ENCODE measurements at places on chromosomes 2 and 18. TPM values are rescaled to one million over a fixed set of nuclear protein-coding genes. Genes with fewer than 3 reads are reported as not detected.
A peak's percentile ranks its signal among the peaks of the same experiment; 100 is the strongest.

Gene SLC40A1
- polyA plus RNA-seq: 97.3 TPM

Gene SERPINB11
- not detected for polyA plus RNA-seq

Gene C2orf76
- 11.0 TPM for polyA plus RNA-seq

Gene ERFE
- 1.8 TPM for polyA plus RNA-seq

Gene ABCG5
- 17.8 TPM for polyA plus RNA-seq

Gene RAMP1
- 105 TPM for polyA plus RNA-seq

Gene PRSS56
- polyA plus RNA-seq: not detected

Gene TUBA3E
- not detected for polyA plus RNA-seq

Gene POTEI
- polyA plus RNA-seq: not detected

Gene COL4A3
- polyA plus RNA-seq: under 0.01 TPM

Gene SLC5A7
- polyA plus RNA-seq: 0.12 TPM

GRCh38 chr2:26290001-26290400, 45.3 kb downstream of the HADHB start:
- no peak for DNase-seq

DNA sequence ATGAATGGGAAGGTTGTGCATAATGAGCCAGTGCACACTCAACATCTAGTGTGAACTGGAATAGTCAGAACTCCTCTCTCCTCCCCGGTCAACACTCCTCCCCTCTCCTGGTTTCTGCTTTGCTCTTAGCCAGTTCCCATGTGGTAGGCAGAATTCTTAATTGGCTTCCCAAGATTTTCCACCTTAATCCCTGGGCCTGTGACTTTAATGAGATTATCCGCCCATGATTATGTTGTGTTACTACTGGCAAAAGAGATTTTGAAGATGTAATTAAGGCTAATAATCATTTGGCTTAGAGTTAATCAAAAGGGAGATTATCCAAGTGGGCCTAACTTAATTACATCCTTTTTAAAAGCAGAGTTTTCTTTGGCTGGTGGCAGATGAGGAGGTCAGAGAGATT, 34.2 kb upstream of the REV1 start:
- DNase-seq: no peak

GRCh38 chr2:71695235-71696120, 242.1 kb downstream of the DYSF start:
- no peak for DNase-seq

GRCh38 chr18:59300676-59301285, 17.7 kb downstream of the CPLX4 start:
- no peak for DNase-seq

- no peak for DNase-seq
These were observed 300.5 kb downstream of the INSIG2 start for GRCh38 chr2:118388771-118389170.

DNA sequence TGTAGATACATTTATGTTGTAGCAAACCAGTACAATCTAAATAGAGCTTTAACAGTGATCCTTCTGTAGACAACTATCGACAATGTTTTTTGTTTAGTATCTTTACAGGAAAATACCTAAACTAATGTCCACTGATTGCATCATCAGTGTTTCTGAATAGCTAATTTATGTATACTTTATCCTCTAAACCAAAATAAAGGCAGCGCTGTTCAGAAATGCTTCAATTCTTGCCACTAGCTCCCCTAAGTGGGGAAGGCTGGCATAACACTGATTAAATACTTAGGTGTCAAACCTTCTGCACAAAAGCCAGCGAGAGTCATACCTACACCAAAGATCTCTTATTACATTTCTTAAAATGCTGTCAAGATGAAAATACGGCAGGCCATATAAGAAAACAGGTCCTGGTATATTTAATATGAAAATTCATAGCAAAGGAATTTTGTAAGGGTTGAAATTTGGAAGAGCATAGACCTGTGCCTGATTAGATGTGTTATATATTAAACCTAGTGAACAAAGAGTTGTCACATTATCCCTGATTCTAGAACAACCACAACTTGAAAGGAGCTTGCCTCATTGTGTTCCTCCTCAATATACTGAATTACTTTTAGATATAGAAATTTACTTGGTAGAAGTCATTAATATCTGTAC, 1693.4 kb upstream of the SLC39A10 start:
- peak; percentile 1 for DNase-seq

- no peak for DNase-seq
These were observed 34.4 kb downstream of the YPEL5 start for GRCh38 chr2:30181176-30181575.

GRCh38 chr18:23664674-23665073, 2.0 kb upstream of the ANKRD29 start:
- no peak for DNase-seq

- peak; percentile 74 for DNase-seq
These were observed 112.9 kb downstream of the CDK15 start for GRCh38 chr2:201919308-201919634.

DNA sequence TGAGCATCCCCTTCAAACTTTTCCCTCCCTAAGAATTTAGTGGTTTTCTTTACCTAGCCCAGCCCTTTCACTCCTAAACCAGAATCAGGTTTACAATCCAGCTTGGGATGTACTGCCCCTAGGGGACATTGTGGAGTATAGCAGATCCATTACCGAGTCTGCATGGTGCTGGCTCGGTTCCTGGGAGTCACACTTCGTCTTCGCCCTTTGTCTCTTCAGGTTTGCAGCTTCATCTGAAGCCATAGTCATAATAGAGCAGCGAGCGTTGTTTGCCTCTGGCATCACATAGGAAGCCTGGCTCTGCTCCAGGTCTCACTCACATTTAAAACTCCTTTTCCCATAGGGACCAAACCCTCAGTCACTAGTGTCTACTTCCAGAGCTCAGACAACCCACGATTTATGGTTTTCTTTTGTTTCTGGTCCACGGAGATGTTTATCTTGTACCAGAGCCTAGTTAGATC, 16.8 kb upstream of the LYPD6 start:
- DNase-seq: peak; percentile 88

DNA sequence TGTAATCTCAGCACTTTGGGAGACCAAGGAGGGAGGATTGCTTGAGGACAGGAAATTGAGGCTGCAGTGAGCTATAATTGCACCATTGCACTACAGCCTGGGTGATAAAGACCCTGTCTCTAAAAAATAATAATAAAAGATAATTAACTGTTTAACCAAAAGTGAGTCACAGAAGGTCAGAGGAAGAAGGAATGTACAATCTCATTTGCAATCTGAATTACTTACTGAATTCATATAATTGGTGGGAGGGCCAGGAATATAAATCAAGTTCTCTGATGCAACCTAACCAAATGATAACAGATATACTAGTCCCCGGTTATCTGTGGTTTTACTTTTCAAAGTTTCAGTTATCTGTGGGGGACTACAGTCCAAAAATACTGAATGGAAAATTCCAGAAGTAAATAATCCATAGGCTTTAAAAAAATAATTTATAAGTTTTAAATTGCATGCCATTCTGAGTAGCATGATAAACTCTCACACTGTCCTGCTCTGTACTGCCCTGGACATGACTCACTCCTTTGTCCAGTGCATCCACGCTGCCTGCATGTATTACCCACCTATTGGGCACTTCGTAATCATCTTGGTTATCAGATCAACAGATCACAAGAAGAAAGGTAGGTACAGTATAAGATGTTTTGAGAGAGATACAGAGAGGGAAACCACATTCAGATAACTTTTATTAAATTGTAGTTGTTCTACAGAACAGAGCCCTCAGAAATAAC, 12.8 kb upstream of the MATN3 start:
- no peak for DNase-seq

DNA sequence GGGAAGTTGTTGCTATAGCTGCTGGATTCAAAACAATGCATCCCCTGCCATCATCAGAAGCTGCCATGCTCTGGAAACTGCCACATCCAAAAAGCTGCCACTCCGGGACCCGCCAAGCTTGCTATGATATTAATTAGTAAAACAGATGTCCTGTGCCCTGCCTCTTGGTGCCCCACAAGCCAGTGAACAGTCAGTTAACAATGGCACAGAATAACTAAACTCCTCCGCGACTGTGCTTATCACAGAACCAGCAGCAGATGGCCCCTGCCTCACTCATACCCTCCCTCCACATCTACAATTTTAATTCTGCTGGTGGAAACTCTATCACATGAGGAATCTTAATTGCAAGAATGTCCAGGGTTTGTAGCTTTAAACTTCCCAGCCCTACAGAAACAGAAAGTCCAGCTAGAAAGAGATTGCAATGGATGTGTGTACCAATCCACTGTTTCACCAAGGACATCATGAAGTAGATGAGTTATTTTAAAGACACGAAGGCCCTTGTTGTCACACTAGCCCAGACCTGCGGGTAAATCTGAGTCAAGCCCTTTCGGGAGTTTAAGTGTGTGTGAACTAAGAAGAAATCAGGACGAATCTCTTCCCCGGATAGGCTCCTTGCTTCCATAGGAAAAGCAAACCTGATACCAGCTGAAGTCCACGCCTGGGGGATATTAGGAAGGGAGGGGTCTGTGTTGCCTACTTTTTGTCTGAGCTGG, 7.4 kb upstream of the ACYP2 start:
- DNase-seq: no peak

- DNase-seq: no peak
These were observed 237 bp downstream of the SLC39A6 start for GRCh38 chr18:36128907-36129299.

DNA sequence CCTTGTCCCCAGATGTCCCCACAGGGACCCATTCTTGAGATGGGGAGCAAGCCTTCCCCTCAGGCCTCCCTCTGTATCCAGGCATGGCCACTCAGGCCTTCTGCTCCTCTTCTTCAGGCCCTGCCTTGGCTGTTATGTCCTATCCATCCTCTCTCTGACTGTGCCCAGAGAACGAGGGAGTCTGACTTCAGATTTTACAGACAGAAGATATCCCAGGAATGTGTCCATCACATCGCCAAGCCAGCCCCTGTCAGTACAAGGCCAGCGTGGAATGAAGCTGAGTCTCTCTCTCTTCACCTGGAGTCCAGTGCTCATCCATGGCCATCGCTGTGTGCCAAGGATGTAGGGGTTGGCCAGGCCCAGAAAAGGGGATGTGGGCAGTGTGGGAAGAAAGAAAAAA, 57.6 kb downstream of the SDC1 start:
- DNase-seq: no peak

- peak; percentile 70 for DNase-seq
These were observed 96.9 kb upstream of the ZNF397 start for GRCh38 chr18:35143622-35144596.

DNA sequence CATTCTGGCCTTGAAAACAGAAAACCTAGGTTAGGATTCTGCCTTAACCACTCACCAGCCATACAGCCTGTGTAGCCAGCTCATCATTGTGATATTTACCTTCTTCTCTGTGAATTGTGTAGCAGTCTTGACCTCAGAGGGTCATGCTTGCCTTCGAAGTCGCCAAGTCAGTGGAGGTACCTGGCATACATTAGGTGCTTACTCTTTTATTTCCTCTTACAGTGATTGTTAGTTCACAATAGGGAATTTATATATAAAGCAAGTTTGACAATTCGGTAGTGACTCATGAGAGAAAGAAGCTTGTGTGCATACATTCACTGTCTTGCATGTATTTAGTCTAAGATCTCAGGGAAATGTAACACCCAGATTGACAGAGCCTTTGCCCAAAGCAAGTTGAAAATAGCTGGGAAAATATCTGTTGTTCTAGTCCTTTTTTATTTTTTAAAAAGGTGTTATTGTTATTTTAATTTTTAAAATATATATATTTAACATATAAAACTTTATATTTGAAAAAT, 290.6 kb downstream of the PTGR3 start:
- DNase-seq: no peak

GRCh38 chr2:21787941-21788340, 664.2 kb downstream of the TDRD15 start:
- no peak for DNase-seq

- no peak for DNase-seq
These were observed 284.5 kb upstream of the EPAS1 start for GRCh38 chr2:46012618-46013240.

DNA sequence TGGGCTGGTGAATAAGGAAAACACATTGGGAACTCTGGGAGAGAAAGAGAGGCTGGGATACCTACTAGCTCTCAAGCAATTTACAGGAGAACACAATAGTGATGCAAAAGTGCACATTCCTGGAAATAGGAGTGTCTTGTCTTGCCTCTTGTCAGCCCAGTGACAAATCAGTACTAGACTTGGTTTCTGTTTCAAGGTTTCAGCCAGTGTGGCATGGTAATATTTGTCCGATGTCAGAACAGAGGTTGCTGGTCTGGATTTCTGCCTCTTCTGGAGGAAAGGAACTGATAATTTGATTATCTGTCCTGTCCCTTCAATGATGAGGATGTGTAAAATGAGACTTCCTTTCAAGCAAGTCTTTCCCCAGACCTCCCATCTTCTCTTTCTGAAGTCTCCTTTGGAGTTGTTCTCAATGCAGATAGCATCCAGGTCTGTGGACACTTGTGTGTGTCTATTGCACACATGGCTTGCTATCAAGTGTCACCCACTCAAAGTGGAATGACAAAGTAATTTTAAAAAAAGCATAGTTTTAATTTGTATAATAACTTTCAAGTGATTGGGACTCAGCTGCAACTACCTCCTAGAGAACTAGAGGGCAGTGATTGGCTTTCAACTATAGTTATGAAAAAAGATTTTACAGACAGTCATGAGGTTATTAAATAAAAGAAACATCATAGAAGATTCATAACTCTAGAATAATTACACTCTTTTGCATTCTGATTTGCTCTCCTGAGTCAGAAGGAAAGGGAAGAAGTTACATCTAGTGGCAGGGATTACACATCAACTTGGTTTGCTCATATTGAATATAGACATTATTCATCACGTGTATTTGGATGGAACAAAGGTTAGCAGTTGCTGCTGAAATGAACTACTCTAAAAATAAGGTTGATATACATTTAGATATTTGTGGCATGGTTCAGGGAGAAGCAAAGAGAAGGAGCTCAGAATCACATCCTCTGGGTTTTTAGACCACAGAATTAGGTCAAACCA, 4.5 kb downstream of the GPR39 start:
- peak; percentile 37 for DNase-seq

DNA sequence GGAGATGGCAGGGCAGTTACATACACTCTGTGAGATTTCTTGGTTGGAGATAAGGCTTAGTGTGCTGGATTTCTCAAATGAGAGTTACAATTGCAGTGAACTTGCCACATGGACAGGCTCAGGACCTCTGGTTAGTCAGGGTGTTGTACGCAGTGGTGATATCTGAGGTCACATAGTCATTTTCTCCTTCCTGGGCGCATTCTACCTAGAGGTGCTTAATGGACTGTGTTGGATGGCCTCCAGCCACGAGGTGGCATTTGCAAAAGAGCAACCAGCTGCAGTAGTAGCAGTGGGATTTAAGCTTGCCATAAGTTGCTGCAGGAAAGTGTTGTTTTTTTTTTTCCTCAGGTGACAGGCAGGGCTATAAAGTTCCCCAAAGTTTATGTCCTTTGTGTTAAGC, 173.8 kb upstream of the TMEM200C start:
- no peak for DNase-seq

DNA sequence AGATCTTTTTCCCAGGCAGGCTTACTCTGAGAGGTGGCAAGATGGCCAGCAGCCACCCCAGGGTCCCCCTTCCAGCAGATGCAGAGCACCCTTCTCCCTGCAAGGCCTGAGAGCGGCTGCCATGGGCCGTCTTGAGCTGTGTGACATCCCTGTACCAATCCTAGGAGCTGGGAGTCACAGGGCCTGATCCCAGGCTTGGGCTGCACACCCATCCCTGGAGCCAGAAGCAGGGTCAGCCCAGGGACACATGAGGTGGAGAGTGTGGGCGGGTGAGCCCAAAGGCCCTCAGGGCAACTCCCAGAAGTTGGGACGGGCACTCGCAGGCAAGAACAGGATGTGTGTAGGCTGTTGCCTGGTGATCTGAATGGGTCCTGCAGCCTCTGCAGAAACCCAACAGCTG, 40.5 kb downstream of the CROCC2 start:
- DNase-seq: no peak

Measured in small intestine (tissue), 16 donors.